ENCODE measurements at places on chromosomes 12 and 14.
A peak's percentile ranks its signal among the peaks of the same experiment; 100 is the strongest.

GRCh38 chr12:94046626-94047410 lies 101.6 kb upstream of the PLXNC1 start:
- no peak for DNase-seq

GRCh38 chr12:6193853-6194815 lies 6.1 kb upstream of the CD9 start:
- no peak for DNase-seq

GRCh38 chr12:65300679-65301349 lies 22.3 kb downstream of the MSRB3 start:
- DNase-seq = peak; percentile 71

DNA sequence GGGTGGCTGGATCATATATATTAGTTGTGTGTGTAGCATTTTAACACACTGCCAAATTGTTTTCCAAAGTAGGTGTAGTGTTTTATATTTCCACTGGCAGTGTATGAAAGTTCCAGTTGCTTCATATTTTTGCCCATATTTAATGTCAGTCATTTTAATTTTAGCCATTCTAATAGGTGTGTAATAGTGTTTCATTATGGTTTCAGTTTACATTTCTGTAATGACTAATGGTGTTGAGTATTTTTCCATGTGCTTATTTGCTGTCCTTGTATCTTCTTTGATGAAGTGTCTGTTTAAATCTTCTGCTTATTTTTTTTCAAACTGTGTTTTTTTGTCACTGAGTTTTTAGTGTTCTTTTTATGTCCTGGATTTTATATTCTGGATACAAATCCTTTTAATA lies 8.7 kb downstream of the TBC1D15 start:
- peak; percentile 35 for DNase-seq

DNA sequence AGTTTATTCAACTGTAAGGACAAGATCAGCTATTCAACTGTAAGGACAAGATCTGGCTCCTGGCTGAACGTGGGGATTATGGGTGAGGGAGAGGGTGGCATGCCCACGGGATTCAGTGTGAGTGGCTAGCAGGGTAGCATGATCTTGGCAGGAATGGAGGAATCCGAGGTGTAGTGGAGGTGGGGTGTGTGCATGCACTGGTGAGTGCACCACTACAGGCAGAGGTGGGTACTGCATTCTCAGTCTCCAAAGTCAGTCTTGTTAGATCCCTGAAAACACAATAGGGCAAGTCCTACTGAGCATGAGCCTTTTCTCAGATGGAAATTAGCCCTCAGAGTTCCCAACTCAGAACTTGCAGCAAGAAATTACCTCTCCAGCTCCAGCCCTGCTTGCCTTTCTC lies 32.2 kb upstream of the DCD start:
- DNase-seq = peak; percentile 54

GRCh38 chr14:79605849-79606248 lies 605.5 kb downstream of the DIO2 start:
- no peak for DNase-seq

DNA sequence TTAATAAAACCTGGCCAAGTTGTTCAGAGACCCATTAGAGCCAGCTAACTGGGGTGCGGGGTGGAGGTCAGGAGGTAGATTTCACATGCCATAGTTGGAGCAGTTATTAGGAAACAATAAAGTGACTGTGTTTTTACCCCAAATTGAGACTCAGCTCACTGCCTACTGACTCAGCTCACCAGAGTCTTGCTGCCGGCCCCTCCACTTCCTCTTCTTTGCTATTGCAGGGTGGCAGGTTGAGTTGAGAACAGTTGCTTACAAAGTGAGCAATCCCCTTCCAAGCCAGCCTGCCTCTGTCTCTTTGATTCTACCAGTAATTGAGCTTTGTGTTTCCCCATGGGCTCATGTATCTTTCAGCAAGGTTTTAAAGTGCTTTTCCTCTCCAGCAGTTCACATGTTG lies 12.9 kb downstream of the ST8SIA1 start:
- DNase-seq = peak; percentile 7

DNA sequence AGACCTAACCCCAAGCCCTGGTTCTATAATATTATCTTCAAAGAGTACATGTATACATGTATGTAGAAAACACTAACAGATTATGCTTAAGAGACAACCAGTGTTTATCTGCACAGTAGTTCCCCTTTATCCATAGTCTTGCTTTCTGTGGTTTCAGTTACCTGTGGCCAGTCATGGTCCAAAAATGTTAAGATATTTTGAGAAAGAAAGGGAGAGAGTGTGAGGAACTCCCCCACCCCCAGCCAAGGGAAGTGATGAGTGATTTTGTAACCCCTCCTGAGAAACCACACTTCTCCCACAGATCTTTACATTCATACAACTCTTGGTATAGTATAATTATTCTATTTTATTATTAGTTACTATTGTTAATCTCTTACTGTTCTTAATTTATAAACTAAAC lies 77.3 kb upstream of the CNTN1 start:
- DNase-seq = no peak

DNA sequence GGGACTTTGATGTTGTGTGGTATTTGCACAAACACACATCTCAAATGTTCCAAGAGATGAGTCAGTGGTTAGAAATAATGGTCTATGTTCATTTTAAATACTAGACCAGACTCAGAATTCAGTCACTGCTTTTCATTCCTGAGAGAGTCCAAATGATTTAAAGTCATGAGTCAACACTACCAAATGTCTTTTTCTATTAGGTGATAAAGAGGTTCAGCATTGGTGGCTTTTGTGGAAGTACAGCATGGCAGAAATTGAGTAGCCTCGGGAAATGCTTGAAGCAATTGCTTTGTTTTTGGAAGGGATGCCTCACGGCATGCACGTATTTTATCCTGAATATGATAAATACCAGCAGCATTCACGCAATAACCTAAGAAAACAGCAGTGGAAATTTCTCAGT lies 115.7 kb downstream of the DIO2 start:
- peak; percentile 95 for DNase-seq

All from PC-3 (cell line).